Urothelium cell line (cell line): ENCODE measurements at places on chromosomes 11 and 22.

DNA sequence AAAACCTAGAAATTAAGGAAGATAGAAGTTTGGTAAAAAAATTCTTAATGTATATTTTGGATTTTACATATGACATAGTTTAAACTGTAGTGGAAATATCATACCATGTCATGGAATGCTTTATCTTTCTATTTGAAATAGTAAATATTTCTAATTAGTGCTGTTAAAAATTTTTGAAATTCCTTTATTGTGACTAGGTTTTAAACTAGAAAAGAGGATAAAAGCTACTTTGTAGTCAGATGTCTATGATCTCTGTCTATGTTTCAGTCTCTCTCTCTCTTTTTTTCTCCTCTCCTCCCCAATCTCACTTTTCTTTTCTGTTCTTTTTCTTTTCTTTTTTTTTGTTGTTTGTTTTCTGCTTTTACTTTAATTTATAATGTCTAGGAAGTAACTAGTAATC, 226.2 kb downstream of the TMEM135 start:
- no peak for DNase-seq

GRCh38 chr11:35654711-35655110, 7.9 kb upstream of the TRIM44 start:
- DNase-seq = no peak

DNA sequence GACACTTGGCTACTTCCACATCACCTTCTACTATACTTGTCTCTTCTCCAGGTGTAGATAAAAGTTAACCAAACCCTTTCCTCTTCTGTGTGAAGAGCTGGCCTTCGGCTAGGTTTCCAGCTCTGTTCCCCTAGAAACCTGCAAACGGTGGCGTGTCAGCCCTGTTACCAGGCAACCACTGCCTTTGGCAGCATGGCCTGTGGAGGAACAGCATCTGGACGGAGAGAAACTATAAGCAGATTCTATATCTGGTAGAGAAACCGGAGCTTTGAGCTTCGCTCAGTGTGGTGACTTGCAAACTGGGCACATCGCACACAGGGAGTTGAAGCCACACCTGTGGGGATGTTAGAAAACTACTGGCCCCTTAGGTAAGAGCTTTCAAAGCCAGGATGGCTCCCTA, 35.9 kb downstream of the ARAP1 start:
- no peak for DNase-seq

GRCh38 chr11:33912405-33913361, 20.8 kb upstream of the LMO2 start:
- peak; percentile 65 for DNase-seq

- DNase-seq = no peak
Measured at GRCh38 chr11:119046489-119046888, 10.5 kb downstream of the HYOU1 start.

DNA sequence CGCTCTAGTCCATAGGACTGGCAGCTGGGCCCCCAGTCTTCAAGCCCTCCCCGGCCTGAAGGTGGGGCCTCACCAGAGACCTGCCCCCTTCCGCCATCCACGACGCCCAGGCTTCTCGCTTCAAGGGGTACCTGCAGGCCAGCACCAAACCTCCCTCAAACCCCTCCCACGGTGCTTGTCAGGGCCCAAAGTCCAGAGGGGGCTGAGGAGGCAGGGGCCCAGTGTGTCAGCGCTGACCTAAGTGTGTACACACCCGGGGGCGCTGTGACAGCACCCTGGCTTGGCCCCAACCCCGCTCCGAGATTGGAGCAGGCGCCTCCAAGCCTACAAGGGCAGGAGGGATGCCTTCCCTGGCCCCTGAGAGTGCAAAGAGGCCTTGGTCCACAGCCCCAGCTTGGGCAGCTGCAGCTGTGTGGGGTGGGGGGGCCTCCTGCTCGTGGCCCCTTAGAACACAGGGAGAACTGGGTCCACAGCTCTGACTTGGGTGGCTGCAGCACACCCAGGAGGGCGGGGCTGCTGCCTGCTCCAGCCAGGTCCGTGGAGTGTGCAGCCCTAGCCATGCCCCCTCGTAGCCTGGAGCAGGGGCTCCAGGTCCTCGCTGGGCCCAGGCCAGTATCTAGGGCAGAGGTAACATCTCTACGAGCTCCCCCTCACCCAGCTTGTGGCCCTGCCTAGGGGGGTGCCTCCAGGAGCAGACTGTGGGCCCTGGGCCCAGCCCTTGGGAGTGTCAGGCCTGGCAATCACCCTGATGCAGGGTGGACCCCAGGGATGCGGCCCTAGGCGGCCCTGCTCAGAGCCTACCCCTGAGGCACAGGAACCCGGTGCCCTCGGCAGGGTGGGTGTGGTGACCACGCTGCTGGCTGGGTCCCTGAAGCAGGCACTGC, 4.9 kb downstream of the SBF2 start:
- DNase-seq = no peak

DNA sequence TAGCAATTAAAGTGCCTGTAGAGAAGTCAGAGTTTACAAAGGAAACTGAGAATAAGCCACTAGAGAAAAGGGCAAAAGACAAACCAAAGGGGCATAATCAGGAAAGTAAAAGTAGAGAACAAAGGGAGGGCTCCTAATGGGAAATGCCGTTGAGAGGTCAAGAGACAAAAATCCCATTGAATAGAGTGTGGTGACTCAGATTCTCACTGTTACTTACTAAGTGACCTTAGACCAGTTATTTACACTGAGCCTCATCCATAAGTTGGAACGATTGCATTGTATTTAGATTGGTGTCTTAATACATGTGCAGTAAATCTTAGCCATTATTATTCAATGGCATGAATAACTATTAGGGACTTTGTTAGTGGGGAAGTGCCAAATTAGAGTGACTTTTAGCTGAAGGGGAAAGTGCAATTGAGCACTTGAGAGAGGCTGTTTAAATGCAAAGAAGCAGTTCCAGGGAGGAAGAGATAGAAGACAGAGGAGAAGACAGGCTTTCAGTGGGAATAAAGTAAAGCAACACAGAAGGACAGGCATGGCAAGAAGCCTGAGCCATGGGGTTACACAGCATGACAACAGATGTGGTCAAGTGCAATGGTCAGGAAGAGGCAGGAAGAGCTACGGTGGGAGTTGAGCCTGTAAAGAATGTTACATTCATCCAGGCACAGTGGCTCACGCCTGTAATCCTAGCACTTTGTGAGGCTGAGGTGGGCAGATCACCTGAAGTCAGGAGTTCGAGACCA, 82.6 kb downstream of the UBASH3B start:
- no peak for DNase-seq

GRCh38 chr11:20669820-20670684, 666 bp downstream of the NELL1 start:
- peak; percentile 16 for DNase-seq

DNA sequence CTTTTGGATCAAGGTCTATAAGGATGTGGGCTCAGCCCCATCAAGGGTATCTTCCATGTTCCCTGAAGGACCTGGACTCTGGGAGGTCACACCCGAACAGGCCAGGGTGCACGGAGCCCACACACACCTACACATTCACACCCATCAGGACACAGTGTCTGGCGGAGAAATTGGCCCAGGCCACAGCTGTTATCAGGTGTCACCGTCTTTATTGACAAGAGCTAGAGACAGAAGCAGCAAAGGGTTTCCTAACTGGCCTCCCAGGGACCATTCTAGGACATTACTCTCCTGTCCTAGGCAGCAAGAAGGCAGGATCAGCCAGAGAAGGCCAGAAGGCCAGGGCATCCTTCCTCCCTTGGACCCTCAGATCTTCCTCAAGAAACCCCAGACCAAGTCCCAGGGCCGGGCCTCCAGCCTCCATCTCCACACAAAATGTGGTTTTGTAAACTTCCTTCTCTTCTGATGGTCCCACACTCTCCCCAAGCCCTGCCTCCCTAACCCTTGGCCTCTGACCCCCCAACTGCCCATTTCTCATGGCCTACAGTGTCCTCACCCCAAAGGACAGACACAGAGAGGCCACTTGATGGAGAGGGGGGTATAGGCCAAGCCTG, 8.1 kb downstream of the SSTR3 start:
- no peak for DNase-seq

DNA sequence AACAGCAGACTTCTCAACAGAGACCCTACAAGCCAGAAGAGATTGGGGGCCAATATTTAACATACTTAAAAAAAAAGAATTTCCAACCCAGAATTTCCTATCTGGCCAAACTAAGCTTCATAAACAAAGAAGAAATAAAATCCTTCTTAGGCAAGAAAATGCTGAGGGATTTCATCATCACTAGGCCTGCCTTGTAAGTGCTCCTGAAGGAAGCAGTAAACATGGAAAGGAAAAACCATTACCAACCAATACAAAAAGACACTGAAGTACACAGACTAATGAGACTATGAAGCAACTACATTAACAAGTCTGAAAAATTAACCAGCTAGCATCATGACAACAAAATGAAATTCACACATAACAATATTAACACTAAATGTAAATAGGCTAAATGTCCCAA, 947.9 kb upstream of the CHORDC1 start:
- no peak for DNase-seq

- DNase-seq = no peak
Measured at GRCh38 chr11:3832816-3833215, 7.9 kb downstream of the RHOG start.

DNA sequence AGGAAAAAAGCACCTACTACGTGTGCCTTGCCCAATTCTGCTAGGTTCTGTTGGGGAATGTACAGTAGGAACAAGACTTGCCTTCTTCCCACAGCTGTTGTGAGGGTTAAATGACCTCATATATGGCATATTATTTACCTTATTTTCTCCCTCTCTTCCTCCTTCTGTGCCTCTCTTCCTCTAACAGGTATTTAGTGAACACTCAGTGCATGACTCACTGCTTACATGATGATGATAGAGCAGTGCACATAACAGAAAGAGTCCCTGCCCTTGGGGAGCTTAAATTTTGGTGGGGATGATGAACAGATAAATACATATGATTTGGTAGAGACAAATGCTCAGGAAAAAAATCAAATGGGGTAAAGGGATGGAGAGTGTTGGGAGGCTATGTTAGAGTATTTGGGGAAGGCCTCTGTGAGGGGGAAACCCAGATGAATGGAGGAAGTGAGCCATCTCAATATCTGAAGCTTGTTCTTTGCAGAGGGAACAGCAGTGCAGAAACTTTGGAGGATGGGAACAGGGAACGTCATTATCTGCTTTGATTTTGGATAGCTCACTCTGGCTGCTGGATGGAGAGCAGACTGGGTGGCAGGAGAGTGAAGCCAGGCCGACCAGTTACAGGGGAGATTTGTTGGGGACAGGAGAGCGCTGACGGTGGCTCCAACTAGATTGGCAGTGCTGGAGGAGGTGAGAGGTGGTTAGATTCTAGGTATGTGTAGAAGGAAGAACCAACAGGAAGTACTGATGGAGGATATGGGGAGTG, 95.5 kb upstream of the TENM4 start:
- no peak for DNase-seq

DNA sequence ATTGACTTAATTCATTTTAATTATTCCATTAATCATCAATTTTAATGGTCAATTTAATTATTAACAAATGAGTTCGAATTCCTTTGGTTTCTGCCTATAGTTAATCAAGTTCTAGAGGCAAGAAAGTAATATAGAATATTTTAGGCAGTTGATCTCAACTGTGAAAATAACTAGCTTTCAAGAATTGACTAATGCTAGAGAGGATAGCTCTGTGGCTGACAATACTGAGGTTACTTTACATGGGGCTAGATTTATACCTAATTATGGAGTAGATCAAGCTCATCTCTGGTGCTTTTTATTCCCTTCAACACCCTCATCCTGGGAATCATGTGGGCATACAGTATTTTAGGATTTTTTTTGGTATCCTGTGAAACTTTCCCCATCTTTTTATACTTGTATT, 259.4 kb downstream of the GRM5 start:
- DNase-seq = no peak

DNA sequence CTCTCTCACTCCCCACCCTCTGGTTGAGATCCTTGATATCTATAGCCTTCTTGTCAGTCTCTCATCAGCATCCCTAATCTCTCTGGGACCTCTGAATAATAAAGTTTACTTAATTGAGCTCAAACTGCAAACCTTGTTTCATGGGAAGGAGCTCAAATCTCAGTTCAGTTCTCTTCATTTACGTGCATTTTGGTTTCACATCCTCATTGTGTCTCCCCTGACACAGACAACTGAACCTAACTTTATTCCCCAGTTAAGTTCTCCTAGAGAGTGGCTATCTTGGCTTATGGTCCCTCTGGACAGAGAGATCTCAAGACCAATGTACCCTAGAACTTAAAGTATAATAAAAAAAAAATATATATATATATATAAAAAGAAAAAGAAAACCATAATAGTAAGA, 47.3 kb downstream of the NXPE2 start:
- no peak for DNase-seq
